ENCODE measurements at places on chromosomes 1 and 21.

- no peak for DNase-seq
These were observed 299.9 kb upstream of the PLXNA2 start for GRCh38 chr1:208544053-208544452.

- DNase-seq: no peak
These were observed 152.6 kb downstream of the ZNF281 start for GRCh38 chr1:200257235-200257634.

- DNase-seq: no peak
These were observed 12.2 kb upstream of the NEK2 start for GRCh38 chr1:211687462-211688215.

DNA sequence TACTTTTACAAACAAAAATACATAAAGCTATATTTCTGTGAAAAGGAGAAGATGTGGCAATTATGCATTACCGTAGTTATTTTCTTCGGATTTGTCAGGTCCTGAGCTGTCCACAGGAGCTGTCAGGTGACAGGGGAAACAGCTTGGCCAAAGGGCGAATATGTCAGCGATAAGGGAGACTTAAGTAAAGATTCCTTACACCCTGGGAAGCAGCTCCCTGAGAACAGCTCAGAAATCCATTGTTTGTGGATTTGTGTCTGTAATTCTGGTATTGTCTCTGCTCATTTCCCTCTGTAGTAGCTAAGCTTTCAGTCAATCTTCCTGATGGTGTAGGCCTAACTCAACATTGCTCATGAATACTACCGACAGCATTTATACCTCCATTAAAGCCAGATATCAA lies 7.1 kb upstream of the CD34 start:
- DNase-seq: no peak

GRCh38 chr1:11991969-11992676 lies 11.9 kb downstream of the MFN2 start:
- no peak for DNase-seq

- DNase-seq: peak; percentile 12
These were observed 56.2 kb downstream of the FCRL5 start for GRCh38 chr1:157496121-157496526.

- DNase-seq: no peak
These were observed 114.1 kb downstream of the ZNF648 start for GRCh38 chr1:181947441-181947840.

- DNase-seq: no peak
These were observed 14.2 kb upstream of the PCBP3 start for GRCh38 chr21:45629046-45629981.

DNA sequence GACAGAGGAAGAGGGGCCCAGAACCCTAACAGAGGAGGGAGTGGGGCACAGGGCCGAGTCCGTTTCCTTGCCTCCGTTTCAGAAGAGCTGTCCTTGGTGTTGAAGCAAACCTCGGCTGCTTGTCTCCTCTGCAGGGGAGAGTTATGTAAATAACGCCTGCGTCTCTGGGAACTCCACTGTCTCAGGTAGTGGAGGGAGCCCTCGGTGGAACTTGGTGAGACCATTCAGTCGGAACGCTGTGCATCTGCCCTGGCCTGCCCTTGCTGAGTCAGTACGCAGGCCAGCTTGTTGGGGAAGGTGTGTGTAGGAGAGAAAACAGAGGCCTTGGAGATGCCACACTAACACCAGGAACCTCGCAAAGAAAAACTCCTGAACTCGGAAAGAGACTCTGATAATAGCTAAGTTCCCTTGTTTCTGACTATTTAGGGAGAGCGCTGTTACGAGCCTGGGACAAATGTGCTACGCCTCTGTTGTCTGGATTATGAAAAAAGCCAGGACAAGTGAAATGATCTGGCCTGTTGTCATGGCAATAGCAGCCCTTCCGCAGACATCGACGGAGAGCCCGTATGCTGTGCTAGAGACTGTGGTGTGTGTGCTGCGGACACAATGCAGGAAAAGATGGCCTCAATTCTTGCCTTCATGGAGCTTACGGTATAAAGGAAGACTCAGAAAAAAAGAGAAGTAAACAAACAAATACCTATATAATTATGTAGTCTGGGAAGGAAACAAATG lies 94.6 kb upstream of the AKT3 start:
- no peak for DNase-seq

DNA sequence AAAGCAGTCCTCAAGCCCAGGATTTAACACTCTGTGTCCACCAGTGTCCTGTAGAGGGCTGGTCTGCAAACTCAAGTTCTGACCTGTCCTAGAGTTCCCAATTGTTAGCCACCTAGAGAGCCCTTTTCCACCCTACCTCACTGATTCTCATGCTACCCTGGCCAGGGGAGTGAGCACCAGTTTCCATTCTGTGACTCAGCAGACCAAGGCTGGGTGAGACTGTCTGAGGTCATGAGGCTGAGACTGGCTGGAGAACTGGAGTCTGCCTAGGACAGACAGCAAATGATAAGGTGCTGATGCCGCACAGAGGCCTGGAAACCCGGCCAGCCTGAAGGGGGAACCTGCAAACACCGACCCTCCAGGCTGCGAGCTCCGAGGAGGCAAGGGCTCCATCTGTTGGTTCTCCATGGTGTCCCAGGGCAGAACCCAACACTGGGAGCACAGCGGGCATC lies 13.7 kb downstream of the GLIS1 start:
- DNase-seq: no peak

- DNase-seq: peak; percentile 24
These were observed 20.4 kb upstream of the HPDL start for GRCh38 chr1:45306319-45306718.

GRCh38 chr1:185530215-185530614 lies 204.0 kb upstream of the HMCN1 start:
- DNase-seq: no peak

DNA sequence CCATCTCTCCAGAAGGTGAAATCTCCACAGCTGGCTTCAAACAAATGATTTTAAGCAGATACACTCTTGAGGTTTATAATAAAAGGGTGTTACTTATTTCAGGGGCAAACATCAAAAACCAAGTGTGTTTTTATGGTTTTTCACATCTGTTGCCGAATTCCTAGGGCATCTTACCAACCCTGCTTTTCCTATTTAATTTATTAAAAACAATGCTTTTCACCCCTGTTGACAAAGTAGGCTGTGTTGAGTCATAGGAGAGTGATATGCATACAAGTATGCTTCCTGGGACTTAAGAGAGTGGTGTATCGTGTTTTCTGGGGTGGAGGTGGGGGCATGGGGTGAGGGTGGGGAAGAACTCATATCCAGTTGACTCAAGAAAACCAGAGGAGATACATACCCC lies 29.3 kb upstream of the IL20 start:
- DNase-seq: no peak

- no peak for DNase-seq
These were observed 97.9 kb upstream of the RAB3GAP2 start for GRCh38 chr1:220370041-220370700.

GRCh38 chr1:153288634-153289275 lies 24.0 kb downstream of the PGLYRP3 start:
- DNase-seq: no peak

GRCh38 chr1:18643154-18644012 lies 12.7 kb downstream of the PAX7 start:
- DNase-seq: no peak

GRCh38 chr21:42002421-42002958 lies 7.7 kb downstream of the ZBTB21 start:
- DNase-seq: peak; percentile 49

DNA sequence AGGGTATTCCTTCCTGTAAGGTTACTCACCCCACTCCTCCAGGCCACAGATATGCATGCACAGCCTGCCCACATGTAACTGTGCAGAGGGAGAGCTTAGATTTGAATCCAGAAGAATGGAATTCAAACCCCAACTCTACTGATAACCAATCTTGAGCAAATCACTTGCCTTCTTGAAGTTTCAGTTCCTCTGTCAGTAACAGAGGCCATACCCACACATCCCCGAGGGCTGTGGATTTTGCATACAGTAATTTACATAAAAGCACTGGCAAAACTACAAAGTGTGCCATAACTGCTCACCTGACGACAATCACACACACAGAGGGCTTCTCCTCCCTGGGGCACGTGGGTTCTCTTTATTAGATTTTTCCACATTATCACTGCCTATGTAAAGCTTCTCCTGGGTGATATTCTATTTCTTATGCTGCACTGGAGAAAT lies 18.6 kb downstream of the CD247 start:
- no peak for DNase-seq

DNA sequence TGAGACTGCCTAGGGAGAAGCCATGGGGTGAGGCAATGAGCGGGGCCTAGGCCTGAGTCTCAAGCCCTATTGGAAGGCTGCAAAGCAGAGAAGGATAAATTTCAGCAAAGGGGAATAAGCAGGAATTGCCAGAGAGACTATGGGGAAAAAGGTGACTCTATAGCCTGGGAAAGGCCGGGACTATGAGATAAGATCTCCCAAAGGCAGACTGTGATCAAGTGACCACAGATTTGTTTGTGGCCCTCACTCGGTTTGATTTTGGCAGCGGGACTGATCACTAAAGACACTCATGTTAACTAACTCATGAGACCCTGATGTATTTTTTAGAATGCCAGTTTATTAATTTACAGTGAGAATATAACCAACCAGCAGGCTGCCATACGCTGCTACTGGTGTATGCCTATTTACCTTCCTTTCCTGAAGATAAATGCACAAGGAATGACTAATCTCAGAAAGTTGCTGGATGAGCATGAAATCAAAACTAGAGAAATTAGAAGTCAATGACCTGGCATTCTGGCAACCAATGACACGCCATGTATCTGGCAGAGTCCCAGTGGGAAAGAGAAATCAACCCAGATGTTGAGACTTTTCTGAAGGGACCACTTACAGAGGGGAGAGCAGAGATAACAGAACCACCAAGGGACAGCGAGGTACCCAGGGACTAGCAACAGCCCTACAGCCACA lies 4.3 kb downstream of the HSF2BP start:
- DNase-seq: no peak

DNA sequence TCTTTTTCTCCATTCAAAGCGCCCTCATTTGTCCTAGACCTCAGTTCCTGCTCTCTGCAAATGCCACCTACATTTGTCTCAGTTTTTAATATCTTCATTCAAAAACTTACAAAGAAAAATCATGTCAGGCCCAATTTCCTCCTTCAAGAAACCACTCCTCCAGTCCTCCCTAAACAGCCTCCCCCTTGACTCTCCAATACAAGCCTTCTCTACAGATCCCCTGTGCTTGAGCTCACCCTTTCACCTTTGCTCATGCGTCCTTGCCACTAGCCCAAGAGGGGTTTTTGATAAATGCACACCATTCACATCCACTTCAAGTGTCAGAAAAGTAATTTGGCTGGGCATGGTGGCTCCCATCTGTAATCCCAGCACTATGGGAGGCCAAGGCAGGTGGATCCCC lies 140.6 kb downstream of the RERE start:
- no peak for DNase-seq

DNA sequence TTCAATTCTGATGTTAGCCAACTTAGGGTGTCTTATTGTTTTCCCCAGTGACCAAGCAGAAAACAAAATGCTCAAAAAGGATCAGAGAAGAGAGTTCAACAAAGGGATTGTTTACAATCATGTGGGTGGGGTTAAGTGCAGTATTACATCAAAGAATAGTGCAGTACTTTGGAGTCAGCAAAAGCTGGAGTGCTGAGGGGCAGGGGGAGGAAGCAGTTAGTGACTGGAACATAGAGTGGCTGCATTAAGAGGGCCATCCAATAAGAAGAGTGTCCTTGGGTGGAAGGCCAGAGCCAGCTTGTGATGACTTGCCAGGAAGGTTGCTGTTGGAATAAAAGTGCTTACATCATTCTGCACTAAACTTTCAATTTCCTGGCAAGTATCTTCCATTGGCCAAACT lies 175.5 kb downstream of the CYYR1 start:
- no peak for DNase-seq

DNA sequence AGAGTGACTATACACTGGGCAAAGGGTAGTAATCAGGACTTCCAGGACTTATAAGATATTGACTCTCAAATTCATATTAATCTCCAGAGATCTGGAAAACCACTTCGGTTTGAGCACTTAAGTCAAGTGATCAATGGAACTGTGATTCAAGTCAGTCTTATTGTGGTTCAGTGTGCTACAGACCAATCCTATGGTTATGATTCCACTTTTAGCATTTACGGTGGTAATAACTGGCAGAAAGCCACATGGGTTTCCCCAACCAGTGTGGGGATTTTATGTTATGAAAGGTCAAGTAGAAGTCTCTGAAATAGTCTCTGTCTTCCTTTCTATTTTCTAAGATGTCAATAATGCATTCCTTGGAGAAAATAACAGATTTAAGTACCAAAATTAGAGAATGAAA lies 151.3 kb upstream of the NEGR1 start:
- DNase-seq: no peak

DNA sequence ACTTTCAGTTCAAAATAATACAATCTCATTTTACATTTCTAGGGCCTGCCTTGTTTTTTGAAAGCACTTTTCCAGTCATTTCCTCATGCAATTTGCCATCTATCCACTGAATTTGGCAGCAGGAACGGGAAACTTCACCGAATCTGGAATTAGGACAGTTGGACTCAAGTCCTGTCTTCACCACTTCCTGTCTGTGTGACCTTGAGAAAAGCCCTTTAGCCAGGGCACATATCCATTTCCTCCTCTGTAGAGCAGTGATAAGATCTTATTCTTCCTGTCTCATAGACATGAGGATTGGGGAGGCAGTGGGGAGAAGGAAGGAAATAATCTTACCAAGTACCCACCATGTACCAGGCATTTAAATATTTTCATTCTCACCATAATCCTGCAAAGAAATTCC lies 12.0 kb downstream of the VAV3 start:
- DNase-seq: no peak

DNA sequence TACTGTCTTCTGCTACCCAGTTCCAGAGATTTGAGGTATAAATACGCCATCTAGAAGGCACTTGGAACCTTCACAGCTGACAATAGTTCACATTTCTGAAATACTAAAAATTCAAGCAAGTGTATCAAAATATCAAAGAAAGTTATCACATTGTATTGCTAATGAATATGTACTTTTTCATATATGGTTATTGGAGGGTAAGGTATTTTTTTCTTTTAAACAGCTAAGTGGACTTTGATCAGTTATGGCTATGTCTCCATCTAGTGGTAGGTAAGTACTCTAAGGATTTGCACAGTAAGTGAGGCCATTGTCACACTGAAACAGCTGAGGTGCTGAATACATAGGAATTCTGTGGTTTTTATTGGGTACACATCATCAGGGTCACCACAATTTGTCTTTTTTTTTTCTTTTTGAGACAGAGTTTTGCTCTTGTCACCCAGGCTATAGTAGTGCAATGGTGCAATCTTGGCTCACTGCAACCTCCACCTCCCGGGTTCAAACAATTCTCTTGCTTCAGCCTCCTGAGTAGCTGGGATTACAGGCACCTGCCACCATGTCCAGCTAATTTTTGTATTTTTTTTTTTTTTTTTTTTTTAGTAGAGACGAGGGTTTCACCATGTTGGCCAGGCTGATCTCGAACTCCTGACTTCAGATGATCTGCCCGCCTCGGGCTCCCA lies 49.1 kb upstream of the CR2 start:
- DNase-seq: no peak
